ENCODE measurements at places on chromosomes 3 and 15.

DNA sequence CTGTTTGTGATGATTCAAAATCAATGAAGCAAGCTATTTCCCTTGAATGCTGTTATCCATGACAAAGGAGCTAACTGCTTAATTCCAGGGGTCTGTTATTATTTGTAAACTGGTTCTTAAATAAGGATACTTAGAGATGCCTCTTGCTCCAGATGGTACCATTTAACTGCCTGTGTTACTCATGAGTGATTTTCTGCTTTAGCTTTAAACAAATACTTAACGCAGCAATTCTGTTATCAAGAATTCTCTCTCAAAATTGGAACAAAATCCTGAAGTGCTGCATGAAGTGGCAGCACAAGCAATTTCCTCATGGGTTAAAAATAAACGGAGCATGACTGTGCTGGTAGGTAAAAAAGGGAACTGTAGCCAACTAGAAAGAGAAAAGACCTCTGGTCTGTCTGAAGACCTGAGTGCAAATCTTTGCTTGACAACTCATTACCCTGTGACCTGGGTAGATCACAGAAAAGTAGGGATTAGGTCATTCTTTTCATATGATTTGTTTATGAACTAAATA, 62.5 kb upstream of the GBE1 start:
- DNase-seq: no peak

GRCh38 chr3:157145606-157146322, 14.2 kb downstream of the CCNL1 start:
- DNase-seq: no peak

DNA sequence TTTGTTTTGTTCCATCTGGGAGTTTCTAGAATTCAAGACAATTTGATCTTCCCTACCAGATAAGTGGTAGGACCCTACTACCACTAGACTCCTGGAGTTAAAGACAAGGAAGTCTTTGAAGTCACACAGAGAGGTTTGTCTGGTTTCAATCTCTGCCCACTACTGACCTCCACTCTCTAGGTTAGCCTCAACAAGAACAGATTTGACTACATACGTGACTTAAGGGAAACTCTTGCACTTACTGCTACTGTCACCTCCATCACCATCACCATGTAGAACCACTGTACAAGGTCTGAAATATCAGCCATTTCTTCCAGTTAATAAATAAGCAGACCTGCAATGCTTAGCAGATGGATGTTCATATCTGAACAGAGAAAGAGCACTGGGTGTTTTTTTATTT, 148.3 kb upstream of the ARHGEF26 start:
- no peak for DNase-seq

DNA sequence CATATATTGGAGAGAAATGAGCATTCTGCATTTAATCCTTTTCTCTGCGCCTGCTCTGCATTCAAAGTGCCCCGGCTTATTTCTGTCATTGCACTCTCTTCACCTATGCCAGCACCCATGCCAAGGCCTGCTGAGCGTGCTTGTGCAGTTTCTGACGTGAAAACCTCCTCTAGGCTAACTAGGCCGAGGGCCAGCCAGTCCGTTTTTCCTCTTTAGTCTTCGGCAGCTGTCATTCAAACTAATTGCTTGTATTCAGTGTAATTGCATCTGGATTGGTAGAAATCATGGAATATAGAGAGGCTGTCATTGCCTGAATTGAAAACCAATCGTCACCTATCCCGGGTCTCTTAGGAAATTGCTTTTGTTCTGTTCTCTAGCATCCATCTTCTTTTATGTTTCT, 94.0 kb downstream of the ARPP21 start:
- no peak for DNase-seq

- DNase-seq: no peak
Measured at GRCh38 chr3:196423044-196423781, 9.0 kb downstream of the UBXN7 start.

DNA sequence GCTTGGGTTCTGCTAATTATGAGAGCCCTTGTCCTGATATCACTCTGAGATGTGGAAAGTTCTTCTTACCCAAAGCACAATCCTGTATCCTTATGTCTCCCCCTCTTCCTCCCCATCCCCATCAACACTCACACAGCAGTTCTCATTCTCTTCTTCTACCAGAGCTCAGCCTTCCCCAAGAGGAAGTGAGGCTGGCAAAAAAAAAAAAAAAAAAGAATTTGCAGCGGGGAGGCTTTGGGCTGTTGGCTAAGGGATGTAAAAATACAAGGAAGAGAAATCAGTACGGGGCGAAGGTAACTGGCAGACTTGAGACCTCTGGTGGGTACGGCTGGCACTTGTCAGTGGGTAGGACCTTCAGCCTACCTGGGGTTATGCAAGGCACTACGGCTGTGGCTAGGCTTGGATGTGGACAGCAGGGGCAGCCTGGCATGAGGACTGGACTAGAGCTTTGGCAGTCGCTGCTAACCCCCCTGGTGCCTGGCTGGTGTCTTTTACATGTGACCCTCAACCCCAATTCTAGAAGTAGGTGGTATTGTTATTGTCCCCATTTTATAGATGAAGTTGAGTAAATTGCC, 5.4 kb downstream of the VIPR1 start:
- DNase-seq: no peak

GRCh38 chr3:152595975-152596821, 238.7 kb upstream of the P2RY1 start:
- no peak for DNase-seq

DNA sequence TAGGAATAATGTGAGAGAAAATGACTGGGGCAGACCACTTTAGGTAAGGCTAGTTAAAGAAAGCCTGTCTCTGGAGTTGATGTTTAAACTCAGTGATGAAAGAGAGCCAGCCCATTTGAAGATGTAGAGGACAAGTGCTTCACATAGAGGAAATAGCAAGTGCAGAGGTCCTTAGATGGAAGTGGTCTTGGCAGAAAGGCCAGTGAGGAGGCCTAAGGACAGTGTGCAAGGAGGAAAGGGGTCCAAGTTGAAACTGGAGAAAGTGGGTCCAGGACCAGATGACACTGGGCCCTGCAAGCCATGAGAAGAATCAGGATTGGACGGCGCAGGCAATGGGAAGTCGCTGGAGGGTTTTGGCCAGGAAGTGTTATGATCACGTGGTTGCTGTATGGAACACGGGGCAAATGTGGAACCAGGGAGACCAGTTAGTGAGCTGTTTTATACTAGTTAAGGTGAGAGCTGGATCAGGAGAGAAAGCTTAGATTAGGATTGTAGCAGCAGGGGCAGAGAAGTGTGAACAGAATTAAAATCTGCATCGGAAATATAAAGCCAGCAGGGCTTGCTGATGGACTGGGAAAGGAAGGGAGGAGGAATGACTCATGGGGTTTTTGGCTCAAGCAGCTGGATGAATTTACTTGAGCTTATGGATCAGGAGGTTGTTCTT, 48.0 kb upstream of the SCAANT1 start:
- no peak for DNase-seq

GRCh38 chr3:94294806-94295205, 231.9 kb downstream of the NSUN3 start:
- DNase-seq: no peak

DNA sequence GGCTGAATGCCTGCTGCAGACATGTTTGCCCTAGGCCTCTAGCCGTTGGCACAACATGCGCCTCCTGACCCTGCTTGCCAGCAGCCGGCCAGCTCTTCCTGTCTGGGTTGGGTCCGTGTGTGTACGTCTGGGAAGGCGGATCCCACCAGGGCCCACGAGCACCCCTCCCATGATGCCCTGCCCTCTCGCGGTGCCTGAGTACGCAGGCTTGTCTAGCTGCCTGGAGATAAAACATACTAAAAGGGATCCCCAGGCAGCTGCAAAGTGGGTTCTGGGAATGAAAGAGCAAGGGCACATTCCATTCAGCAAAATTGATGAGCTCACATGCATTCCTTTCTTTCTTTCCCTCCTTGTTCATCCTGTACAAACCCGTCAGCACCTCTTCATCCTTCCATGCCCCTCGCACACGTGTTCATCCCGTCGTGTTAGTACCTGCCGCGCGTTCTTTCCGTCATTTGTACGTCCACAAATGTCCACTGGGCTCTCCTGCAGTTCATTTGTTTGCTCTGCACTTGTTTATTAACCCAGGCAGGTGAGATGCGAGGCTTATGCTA, 74.3 kb downstream of the FBLN2 start:
- no peak for DNase-seq

DNA sequence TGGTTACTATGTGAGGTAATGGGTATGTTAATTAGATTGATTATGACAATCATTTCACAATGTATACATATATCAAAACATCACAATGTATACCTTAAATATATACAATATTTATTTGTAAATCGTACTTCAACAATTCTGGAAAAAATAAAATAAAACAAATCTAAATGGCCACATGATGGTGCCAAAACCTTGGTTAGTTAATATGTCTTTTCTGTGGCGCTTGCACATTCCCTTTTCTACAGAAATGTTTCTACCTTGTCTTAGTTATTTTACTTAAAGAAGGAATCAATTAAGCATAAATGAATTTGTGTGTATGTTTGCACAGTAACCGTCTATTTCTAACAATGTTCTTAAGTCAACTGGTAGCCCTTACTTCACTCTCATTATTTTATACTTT, 53.4 kb downstream of the OXSM start:
- DNase-seq: no peak

DNA sequence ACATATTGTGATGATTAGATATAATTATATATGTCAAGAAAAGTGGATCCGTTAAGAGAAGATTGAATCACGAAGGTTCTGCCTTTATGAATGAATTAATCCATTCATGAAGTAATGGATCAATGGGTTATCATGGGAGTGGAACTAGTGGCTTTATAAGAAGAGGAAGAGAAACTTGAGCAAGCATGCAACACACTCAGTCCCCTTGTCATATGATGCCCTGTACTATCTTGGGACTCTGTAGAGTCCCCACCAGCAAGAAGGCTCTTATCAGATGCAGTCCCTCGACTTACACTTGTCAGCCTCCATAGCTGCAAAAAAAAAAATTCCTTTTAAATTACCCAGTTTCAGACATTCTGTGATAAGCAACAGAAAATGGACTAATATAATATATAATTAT, 301.9 kb downstream of the RAP2B start:
- no peak for DNase-seq

DNA sequence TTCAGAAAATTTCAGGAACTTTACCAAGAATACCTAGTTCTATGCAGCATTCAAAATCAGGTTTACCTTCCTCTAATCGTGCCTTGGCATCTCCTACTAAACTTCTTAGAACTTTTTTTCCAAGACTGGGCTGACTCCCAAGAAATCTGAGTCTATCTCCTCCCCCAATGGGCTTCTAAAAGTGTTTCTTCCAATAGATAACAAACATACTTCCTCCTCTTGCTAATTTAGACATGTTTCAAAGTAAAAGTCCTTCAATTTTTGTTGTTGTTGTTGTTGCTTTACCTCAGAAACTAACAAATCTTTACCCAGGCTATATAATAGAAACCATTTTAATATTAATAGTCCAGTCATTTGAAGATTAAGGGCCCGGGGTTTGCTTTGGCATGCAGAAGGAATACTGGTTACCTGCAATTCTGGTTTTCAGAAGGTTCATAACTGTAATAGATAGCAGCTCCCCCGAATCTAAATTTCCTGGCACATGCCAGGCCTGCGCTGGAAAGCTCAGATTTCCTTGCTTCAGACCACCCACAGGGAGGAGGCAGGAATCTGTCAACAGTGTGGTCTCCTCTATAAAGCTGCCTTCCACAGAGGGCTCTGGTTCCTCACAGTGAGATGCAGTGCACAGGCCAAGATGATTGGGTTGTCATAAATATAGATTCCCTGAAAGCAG, 188.7 kb downstream of the THRB start:
- DNase-seq: no peak

GRCh38 chr3:132283916-132284405, 33.2 kb upstream of the ACP3 start:
- DNase-seq: no peak

DNA sequence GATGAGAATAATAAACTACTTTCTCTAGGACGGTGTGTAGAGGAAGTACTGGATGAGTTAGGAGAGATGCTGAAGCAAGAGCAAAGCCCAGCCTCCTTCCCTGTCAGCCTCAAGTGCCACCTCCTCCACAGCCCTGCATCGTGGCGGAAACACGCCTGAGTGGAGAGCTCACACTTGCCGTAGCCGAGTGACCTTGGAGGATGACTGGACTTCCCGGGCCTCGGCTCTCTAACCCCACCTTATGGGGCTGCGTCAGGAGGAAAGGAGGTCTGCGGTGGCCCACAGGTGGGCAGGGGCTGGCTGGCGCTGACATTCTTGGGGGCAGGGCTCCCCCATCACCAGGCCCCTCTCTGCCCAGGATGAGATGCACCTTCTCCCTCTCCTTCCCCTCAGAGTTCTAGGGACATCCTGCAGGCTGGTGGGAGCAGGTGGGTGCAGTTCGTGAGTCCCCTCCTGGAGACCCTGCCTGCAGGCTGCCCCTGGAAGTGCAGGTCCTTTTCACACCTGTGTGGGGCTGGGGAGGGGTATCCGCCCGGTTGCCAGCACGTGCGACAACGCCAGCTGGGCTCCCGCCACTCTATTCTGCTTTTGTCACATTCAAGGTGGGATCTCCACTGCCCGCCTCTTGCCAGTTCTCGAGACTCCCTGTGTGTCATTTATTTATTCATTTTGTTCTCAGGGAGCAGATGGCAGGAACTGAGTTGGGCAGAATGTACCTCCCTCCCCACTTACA, 175.2 kb downstream of the MEGF11 start:
- no peak for DNase-seq

DNA sequence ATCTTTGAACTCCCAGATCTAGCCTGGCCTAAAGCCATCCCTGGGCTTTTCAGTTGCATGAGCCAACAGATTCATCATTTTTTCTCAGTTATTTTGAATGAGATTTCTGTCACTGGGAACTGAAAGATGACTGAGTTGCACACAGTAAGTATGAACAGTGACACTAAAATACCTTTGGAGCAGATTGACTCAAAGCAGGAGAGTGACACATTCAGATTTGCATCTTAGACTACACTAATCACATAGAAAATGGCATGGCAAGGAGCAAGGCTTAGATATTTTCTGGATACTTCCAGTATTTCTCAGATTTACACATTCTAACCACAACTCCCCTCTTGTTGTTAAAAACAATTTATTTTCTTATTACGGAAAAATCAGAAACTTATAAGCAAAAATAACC, 32.8 kb downstream of the SEC62 start:
- DNase-seq: no peak

DNA sequence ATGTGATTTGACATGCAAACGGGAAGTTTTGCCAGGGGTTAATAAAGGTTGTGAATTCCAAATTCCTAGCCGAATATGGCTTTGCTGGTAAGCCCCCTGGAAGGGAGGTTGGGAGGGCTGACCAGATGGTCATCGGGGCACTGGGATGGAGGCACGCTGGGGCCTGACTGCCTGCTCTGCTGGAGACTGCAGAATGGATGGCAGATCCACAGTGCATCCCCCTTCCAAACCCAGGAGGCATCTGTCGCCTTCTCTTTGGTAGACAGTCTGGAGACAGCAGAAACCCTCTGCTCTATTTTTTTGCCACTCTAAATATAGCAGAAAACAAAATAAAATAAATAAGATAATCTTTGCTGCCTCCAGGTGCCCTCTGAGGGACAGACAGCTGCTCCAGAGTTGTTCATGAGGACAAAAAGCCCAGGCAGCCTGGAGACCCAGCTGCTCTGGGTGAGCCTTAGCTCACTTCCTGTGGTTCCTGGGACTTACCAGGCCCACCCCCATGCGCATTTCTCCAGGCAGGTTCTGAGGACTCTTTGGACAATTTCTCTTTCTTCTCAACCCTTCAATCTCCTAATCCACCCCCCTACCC, 6.1 kb upstream of the SPTBN5 start:
- no peak for DNase-seq
